ENCODE measurements at places on chromosomes 5 and 9.

DNA sequence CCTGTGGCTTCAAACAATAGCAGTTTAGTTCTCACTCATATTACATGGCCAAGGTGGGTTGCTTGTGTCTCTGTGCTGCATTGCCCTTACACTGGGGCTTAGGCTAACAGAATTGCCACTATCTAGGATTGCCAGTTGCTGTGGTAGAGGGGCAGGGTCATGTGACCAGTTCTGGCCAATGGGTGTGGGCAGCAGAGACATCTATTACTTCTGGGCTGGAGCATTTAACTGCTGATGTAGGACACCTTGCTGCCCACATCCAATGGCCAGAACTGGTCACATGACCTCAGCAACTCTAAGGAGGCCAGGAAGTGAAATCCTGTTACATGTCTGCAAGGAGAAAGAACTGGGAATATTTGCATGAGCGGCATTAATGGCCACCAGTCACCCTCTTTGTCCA is 199.3 kb downstream of the C9orf152 start:
- DNase-seq: no peak

DNA sequence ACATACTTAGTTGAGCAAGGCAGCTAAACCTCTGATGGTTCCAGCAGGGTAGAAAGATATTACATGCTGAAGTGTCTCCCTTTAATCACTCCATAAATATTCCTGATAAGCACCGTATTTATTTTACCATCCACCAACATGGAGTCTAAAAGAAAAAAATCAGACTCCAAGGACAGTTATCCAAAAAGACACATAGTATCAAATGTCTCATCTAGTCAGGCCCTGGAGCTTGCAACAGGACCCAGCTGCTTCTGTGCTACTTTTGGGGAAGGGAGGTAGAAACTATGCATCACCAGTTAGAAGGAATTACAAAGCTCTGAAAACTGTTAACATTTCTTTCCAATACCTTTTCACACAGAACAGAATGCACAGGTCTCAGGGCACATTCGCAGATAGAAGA is 88.1 kb downstream of the S1PR3 start:
- DNase-seq: no peak

- no peak for DNase-seq
These were observed 26.4 kb downstream of the FGF18 start for GRCh38 chr5:171445644-171446516.

DNA sequence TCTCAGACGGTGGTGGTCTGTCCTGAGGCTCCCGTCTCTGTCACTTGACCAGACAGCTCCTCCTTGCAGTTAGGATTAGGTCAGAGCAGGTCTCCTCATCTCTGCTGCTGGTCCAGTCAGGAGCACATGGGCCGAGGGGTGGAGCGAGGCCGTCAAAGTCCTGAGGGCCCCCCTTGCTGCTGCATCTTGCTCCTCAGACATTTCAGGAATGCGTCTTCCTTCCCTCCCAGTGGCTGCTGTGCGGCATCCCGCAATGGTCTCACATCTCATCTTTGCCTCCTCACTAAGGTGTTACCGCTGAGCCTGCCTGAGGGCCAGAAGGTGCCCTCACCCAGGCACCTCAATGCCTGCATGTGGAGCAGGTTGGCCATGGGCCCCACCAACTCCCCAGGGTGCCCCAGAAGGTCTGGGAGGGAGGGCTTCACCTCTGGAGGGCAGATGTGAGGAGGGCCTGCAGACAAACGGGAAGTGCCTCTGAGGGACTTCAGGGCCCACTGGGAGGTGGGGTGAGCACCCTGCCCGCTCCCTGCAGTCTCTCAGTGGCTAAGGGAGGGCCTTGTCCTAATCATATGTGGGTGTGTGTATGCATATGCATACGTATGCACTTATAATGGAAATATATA is 137.7 kb upstream of the LMX1B start:
- no peak for DNase-seq

DNA sequence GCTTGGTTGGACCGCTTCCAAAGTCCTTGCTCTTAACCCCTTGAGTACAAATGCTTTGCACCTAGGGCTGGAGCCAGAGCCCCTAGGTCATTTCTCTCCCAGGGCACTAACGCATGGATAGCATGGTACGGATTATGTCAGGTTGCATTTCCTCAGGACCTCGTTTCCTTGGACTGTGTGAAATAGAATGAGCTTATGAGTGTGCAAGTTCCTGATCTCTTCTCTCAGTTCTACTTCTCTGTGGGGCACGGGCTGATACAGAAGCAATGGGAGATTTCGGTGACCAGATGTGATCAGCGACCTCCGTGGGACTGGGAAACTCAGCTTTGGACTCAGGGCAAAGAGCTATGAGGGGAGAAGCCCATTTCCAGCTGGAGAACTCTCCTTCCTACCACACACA is 14.2 kb downstream of the SPARC start:
- no peak for DNase-seq

GRCh38 chr9:117744369-117744768 is 40.2 kb downstream of the TLR4 start:
- DNase-seq: no peak

GRCh38 chr9:102521097-102521755 is 473.9 kb upstream of the CYLC2 start:
- no peak for DNase-seq

GRCh38 chr5:153711755-153712154 is 221.3 kb downstream of the GRIA1 start:
- no peak for DNase-seq

- DNase-seq: no peak
These were observed 28.7 kb downstream of the ANKRD33B start for GRCh38 chr5:10592601-10593000.

DNA sequence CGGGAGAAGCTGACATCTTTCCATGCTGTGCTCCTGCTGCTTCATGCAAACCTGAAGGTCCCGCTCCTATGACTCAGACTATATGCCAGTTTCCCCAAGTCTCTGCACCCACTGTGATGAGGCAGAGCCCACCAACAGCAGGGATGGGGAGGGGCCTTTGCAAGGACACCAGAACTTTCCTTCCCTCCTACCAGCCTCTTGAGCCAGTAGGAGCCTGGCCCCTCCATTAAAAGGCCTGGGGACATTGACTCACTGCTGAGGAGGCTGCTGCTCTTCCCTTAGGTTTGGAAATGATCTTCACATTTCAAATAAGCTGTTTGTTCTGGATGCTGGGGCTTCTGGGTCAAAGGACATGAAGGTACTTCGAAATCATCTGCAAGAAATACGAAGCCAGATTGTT is 26.1 kb upstream of the CTSL start:
- no peak for DNase-seq

DNA sequence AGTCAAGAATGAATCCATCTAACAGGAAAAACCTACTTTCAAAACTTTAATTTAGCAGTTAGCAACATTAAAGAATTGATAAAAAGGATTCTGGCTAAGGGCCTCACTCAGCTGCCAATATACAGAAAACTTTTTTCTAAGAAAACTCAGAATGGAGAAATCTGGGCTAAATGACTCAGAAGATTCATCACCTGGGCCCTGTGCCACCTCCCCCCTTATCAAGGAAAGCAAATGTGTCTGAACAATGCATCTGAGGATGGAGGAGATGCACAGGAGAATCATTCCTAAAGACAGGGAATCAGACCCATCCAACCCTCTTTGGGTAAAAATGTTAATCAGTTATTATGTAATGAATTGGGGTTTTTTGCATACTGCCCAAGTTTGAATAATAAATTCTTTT is 592.0 kb upstream of the DMAC1 start:
- no peak for DNase-seq

DNA sequence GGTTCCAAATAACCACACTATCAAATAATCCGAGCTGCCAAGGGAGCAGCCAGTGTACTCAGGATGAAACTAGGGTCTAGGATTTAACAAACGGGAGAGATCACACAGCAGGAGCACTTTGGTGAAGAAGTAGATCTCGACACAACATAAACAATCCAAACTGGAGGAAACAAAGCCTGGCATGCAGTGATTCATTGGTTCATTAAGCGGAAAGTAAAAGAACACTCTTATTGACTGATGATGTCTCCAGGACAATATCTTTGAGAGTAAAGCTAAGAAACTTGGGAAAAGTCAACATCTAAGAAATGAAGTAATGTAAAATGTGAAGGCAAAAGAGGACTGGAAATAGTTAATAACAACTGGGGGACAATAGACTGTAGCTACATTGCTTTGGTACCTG is 1478.3 kb upstream of the CDH9 start:
- DNase-seq: no peak

- no peak for DNase-seq
These were observed 815.1 kb downstream of the TLE1 start for GRCh38 chr9:80874276-80874675.

DNA sequence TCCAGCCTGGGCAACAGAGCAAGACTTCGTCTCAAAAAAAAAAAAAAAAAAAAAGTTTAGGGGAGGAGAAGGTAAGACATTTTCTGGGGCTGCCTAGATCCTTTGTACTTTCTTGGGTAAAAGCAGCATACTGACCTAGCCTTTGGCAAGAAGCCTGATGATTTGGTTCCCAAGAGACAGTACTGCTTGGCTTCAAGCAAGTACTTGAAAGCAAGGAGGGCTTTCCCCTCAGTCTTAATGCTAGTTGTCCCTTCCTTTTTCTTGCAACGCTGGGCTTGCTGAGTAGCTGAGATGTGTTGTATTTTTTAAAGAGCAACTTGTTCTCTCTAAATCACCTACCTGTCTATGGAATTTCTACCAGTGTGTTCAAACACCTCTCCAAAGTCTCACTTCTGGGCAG is 76.2 kb downstream of the INSYN2B start:
- DNase-seq: no peak

- no peak for DNase-seq
These were observed 6.3 kb downstream of the PJA2 start for GRCh38 chr5:109403469-109403868.

DNA sequence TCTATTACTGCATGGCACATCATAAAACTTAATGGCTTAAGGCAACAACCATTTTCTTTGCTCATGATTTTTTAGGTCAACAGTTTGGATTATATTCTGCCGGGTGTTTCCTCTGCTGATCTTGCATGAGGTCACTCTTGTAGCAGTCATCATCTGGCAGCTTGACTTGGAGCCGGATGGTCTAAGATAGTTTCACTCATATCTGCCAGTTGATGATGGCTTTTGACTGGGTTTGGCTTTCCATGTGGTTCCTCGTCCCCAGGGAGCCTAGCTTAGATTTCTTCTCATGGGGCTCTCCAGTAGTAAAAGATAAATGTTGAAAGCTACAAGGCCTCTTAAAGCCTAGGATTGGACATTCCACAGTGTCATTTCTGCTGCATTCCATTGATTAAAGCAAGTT is 27.4 kb downstream of the LNPEP start:
- DNase-seq: no peak

GRCh38 chr5:172504701-172505402 is 50.5 kb upstream of the SH3PXD2B start:
- no peak for DNase-seq

DNA sequence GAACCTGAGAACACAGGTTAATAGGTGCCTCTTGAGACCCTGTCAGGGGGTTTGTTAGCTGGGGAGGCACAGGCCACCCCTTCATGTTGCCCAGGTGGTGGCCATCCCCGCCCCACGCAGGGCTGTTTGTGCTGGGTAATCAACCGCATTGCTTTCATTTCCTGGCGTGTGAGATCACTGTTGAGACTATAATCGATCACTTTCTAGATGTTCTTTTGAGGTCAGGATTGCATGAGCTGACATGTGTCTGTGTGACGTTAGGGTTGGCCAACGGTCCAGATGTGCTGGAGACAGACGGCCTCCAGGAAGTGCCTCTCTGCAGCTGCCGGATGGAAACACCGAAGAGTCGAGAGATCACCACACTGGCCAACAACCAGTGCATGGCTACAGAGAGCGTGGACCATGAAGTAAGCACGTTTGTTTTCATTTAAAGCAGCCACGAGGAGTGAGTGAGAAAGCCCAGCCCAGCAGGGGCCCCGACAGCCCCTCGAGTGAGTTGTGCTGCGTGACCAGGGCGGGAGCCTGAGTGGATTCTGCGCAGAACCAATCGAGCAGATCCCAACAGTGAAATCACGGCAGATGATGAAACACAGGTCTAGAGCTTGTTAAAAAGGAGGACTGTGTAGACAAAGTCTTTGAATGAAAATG is 115.0 kb upstream of the CACNA1B start:
- DNase-seq: no peak

GRCh38 chr9:107051392-107051791 is 188.4 kb downstream of the ZNF462 start:
- no peak for DNase-seq

DNA sequence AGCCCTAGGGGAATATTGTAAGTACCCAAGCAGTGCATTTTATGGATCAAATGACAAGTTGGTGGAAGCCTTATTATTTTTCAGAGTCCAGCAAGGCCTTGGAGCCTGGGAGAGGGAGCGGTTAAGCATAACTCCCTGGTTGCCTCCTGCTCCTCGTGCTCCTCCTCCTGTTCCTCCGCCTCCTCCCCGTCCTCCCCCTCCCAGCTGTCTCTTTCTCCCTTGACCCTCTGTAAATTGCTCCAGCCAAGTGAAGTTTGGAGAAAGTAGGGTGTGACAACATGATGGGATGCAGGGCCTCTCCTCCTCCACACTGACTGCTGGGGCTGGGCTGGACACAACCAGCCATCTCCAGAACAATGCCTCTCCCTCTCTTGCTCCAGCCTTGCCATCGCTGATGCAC is 586.9 kb downstream of the CCDC171 start:
- DNase-seq: no peak

- no peak for DNase-seq
These were observed 38.5 kb upstream of the FAM81B start for GRCh38 chr5:95352691-95353090.

DNA sequence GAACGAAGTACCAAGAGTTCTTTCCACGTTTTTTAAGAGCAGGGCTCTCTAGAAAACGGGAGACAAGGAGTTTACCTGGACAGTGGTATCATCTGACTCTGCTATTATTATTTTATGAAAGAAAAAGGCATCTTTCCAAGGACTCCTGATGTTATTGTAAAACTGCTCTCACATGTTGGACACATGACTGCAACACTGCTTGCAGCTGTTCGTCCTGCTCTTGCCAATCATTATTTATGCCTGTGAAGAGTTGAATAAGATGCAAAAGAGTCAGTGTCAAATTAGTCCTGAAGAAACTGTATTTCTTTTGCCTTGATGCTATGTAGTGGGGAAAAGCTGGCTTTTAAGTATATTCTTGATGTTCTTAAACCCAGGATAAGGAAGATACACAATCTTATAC is 284.5 kb upstream of the PTGER4 start:
- DNase-seq: no peak

DNA sequence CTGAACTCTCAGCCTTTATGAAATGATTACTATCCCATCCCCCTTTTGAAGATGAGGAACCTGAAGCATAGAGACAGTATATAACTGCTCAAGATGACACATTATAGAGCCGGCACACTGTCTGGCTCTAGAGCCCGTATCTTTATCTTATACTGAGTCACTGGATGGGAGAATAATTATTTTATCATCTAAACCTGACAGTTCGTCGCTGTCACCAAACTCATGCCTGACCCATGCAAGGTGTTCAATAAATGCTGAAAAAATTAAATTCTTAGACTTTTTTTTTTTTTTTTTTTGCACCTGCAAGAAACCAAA is 38.8 kb downstream of the HOMER1 start:
- DNase-seq: no peak

DNA sequence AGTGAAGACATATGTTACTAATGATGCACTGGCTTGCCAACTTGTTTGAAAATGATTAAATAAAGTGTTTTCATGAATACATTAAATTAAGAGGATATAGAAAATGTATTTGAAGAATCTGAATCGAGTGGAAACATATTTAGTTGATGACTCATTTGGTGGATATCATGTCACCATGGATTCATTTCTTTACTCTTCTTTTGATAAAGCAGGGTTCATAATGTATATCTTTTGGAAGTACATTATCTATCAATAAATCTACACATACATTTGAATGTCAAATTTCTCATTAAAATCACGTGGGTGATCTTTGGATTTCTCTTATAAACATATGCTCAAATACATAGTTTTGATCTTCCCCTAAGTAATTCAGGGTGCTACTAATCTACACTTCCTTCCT is 1148.1 kb upstream of the ACO1 start:
- no peak for DNase-seq
